ENCODE measurements at places on chromosomes 16 and 17.

DNA sequence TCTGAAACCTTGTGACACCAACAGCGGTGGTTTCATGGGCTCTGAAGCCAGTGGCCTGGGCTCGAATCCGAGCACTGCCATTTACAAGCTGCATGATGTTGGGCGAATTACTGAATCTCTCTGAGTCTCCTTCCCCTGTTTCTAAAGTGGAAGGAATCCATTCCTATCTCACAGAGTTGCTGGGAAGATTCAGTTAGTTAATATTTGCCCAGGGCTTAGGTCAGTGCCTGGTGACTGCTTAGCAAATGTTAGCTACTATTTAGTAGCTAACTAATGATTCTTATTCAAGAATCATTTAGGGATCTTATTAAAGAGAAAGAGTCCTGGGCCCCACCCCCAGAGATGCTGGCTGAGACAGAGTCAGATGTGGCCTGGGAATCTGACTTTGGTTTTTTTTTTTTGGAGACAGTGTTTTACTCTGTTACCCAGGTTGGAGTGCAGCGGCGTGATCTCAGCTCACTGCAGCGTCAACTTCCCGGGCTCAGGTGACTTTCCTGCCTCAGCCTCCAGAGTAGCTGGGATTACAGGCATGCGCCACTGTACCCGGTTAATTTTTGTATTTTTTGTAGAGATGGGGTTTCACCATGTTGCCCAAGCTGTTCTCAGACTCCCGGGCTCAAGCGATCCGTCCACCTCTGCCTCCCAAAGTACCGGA, 33.6 kb upstream of the RAI1 start:
- DNase-seq = no peak

DNA sequence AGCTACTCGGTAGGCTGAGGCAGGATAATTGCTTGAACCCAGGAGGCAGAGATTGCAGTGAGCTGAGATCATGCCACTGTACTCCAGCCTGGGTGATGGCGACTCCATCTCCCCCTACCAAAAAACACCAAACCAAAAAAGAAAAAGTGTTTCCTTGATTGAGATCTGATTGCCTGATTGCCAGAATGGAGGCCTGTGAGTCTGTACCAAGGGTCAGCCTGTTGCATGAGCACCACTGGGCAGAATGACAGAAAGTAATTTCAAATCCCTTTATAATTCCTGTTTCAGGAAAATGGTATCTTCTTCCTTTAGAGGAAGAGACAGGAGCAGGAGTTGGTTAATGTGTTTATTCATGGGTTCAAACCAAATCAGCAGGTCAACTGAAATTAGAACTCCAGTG, 8.5 kb downstream of the UBN1 start:
- DNase-seq = no peak

GRCh38 chr17:77746896-77747554, 211.5 kb upstream of the TNRC6C start:
- no peak for DNase-seq

DNA sequence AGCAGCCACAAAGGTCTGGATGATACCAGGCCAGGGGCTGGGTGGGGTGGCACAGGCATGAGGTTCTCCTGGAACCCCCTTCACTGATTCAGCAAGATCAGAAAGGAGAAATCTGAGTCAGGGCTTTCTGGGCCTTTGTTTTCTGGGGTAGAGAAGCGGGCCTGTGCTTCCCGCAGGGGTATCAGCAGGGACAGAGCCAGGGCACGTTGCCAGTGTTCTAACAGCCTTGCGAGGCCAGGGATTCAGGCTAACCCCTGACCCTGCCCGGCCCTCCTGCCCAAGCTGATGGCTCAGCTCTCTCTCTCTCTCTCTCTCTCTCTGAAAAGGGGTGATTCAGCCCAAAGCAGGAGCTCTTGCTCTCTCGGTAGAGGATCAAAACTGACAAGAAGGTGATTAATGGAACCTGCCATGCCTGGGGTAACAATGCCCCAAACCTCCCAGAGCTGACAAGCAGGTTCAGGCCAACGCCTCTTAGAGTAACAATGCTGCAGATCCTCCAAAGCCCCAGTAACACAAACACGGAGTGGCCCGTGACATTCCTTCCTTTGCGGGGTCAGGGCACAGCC, 2.0 kb upstream of the KRT13 start:
- DNase-seq = no peak

DNA sequence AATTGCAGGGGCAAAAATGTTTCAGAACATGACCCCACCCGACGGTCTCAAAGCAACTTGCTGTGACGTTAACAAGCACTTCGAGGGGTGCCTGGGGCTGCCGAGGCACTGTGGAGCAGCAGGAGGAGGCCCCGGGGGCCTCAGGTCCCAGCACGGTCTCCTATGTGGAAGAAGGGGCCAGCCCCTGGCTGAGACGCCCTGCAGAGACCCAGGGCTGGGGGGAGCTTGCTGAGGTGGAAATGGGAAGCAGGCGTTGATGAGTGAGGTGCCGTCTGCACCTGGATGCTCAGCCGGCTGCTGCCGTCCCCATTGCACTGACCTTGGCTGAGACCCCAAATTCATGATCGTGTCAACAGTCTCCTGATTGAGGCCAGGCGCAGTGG, 46.5 kb downstream of the NT5M start:
- no peak for DNase-seq

DNA sequence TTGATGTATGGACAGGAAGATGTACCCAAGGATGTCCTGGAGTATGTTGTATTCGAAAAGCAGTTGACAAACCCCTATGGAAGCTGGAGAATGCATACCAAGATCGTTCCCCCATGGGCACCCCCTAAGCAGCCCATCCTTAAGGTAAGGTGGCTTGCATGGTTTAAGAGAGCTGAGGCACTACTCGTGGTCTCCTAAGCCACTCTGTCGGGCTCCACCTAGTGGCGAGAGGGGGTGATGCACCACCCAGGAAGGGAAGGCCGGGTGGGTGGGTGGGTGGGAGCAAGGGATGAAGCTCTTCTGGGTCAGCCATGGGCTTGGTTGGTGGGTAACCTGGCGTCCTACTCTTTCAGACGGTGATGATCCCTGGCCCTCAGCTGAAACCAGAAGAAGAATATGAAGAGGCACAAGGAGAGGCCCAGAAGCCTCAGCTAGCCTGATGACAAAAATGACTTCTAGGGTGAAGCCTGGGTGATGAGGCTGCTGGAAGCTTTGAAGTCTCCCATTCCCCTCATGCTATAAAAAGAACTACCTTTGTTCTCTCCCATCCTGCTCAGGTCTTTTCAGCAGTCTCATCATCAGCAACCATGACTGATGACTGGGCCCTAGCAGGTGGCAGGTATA, 21.5 kb downstream of the GPR179 start:
- DNase-seq = peak; percentile 66

DNA sequence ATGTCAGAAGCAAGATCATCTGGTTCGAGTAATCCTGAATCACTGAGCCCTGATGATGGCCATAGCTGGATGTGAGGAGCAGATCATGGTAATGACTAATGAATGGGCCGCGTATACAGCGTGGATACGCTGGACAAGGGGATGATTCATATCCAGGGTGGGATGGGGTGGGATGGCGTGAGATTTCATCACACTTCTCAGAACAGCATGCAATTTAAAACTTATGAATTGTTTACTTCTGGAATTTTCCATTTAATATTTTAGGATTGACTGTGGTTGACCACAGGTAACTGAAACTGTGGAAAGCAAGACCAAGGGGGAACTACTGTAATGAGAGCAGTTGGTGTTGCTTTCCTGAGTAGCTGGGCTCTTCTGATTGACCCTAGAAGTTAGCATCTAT, 225.5 kb downstream of the STX8 start:
- no peak for DNase-seq

GRCh38 chr16:70746040-70746707, 54.8 kb downstream of the VAC14 start:
- DNase-seq = no peak

GRCh38 chr16:49590166-49590871, 216.7 kb downstream of the C16orf78 start:
- DNase-seq = no peak

Measured in GM12865 (cell line).